ENCODE measurements at places on chromosomes 16 and 17.

DNA sequence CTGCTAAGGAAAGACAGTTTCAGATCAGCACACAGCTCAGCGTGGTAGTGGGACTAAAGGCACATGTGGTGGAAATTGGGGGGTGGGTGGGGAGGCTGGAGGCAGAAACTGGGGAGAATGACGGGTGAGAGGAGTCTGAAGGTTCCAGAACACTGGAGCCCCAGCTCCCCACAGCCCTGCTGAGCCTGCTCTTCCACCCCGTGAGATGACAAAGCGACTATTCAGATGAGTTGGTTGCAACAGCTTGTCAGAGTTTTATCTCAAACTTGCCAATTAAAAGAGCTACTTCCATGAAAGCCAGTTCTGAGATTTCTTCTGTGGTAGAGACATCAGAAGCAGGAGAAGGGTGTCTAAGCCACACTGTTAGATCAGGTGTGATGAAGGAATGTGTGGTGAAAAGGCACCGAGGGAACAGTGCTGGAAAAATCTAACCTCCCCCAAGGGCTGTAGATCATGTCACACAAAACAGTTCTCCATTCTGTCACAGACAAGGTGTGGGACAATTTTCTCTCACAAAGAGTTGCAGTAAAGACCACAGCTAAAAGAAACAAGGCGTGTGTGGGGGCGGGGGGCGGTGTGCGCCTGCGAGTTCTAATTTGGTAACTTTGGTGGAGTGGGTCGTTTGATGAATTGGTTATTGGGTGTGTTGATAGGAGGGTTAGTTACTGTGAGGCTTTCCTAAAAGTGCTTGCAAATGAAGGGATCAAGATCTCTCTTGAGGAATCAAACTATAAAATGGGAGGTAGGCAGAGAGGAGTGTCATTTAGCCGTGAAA, 39.0 kb downstream of the CCDC182 start:
- DNase-seq: no peak

DNA sequence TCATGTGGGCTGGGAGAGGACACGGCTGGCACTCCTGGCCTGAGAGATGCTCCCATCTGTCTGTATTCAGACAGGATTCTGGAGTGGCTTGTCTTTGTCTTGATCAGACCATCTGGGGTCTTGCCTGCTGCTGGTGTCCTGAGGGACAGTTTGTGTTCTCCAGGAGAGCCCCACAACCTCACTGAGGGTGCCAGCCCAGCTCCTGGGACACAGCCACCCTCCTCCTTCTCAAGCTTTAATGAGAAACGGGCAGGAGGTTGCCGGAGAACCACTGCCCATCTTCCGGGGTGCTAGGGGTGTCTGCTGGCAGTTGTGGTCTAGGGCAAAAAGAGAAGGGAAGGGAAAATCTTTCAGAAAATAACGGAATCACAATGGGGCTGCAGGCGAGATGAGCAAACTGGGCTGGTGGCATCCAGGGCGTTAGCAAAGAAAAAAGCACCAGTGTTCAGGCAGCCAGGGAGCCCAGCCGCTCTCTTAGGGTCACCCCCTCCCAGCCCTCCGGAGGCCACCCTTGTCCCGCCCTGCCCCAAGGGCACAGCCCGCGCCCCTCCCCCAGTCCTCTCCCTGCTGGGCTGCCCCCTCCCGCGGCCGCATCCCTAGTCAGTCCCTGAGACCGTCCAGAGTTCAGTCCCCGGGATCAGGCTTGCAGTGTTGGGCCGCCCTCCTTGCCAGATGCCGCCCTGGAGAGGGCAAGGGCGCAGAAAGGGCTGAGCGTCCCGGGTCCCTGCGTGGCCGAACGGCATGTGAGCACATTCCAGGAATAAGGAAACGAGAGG, 824.7 kb downstream of the KCNJ18 start:
- no peak for DNase-seq

DNA sequence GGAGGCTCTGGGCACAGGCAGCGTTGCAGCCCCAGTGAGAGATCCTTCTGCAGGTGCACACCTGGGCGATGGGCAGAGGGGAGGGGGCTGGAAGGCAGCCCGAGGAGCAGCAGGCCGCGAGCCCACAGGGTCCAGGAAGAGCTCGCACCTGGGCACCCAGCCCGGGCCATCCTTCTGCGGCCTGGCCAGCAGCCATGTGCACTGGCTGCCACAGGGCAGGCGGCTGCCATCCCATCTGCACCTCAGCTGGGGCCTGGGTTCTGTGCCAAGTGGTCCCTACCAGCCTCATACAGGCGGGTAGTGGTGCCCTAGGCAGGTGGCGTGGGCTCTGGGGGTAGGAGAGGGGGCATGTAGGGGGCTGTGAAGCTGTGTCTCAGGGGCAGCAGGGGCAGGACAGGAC, 197.2 kb downstream of the RBFOX3 start:
- DNase-seq: no peak

DNA sequence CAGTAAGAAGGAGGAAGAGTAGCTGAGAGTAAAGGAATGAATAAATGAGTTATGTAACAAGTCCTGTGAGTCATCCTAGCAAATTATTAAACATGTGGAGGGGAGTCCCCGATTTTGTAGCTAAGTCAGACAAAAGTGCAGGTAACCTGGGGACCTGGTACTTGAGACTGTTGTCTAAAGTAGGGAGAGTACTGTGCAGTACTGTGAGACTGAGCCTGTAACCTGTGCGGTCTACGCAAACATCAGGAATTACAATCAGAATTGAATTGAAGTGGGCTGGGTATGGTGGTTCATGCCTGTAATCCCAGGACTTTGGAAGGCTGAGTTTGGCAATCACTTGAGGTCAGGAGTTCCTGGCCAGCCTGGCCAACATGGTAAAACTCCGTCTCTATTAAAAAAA, 35.7 kb downstream of the IKZF3 start:
- no peak for DNase-seq

GRCh38 chr16:73214825-73215677, 167.1 kb upstream of the ZFHX3 start:
- no peak for DNase-seq
